ENCODE measurements at places on chromosomes 5 and 9.

- no peak for DNase-seq
Measured at GRCh38 chr5:166860426-166860825, 1431.0 kb upstream of the WWC1 start.

DNA sequence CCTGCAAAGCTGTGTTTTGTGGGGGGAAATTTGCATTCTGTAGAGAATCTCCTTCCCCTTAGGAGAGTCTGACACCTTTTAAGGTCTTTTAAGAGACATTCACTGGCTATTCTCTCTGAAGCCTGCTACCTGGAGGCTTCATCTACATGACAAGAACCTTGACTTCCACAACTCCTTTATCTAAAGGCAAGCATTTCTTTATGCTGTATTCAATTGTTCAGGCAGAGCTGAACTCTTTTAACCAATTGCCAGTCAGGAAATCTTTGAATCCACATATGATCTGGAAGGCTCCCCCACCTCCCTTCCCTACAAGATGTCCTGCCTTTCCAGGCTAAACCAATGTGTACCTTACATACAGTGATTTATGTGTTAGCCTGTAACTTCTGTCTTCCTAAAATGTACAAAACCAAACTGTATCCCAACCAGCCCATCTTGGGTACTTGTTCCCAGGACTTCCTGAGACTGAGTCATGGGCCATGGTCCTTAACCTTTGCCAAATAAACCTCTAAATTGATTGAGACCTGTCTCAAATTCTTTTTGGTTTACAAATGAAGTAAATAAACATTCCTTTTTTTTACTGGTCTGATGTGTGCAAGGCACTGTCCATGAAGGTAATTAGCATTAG is 9.9 kb downstream of the C9orf85 start:
- no peak for DNase-seq

GRCh38 chr5:77397686-77398292 is 94.3 kb downstream of the WDR41 start:
- DNase-seq: no peak

DNA sequence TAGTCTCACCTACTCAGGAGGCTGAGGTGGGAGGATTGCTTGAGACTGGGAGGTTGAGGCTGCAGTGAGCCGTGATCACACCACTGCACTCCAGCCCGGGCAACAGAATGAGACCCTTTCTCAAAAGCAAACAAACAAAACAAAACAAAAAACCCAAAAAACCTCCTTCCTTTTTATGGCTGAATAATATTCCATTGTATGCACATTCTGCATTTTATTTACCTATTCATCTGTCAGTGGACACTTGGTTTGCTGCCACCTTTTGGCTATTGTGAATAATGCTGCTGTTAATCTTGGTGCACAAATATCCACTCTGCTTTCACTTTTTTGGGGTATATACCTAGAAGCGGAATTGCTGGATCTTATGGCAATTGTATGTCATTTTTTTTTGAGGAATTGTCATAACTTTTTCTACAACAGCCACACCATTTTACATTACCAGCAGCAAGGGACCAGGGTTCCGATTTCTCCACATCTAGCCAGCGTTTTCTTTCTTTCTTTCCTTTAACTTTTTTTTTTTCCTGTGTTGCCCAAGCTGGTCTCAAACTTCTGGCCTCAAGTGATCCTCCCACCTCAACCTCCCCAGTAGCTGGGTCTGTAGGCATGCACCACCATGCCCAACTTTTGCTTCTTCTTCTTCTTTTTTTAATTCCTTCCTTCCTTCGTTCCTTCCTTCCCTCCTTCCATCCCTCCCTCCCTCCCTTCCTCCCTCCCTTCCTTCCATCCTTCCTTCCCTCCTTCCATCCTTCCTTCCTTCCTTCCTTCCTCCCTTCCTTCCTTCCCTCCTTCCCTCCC is 30.6 kb downstream of the NKX2-5 start:
- DNase-seq: no peak

- no peak for DNase-seq
Measured at GRCh38 chr9:88732128-88732527, 197.2 kb downstream of the NXNL2 start.

- DNase-seq: no peak
Measured at GRCh38 chr5:163248871-163249270, 188.5 kb upstream of the CCNG1 start.

- no peak for DNase-seq
Measured at GRCh38 chr9:68669218-68669617, 35.8 kb upstream of the PIP5K1B start.

DNA sequence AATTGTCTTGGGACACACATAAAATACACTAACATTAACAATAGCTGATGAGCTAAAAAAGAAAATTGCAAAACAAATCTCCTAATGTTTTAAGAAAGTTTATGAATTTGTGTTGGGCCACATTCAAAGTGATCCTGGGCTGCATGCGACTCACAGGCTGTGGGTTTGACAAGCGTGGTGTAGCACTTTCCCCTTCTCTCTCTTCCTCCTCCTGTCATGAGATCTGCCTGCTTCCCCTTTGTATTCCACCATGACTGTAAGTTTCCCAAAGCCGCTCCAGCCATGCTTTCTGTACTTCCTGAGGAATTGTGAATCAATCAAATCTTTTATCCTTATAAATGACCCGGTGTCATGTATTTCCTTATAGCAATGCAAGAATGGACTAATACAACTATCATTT is 178.0 kb downstream of the TLR4 start:
- DNase-seq: no peak

- DNase-seq: no peak
Measured at GRCh38 chr5:137328991-137329390, 170.1 kb downstream of the SPOCK1 start.

DNA sequence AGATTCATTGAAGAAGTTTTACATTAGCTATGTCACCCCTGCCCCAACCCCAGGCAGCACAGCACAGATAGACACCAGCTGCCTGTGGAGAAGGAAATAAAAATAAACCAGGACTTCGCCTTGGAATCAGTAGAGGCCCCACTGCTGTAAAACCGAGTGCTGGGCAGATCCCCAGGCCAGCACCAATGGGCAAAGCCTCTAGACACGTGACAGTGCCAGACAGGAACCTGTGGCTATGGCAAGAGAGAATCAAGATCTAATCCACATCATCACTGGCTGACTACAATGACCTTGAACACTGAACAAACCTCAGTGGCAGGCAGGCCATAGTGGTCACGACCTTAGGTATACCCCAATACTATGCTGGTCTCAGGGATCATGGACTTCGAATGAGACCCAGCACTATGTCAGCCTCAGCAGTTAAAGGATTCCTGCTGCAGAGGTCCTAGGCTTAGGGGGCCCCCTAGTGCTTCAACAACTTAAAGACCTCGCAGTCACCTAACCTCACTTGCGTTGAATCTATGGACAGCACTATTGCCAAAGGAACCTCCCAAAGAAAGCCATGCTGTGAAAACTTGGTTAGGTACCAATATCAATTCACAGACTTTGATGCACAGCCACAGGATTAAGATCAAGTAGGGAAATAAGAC is 2118.6 kb upstream of the C9orf72 start:
- DNase-seq: no peak

- DNase-seq: no peak
Measured at GRCh38 chr5:90866915-90867731, 308.5 kb downstream of the ADGRV1 start.

GRCh38 chr5:33072296-33072695 is 361.2 kb downstream of the NPR3 start:
- no peak for DNase-seq

DNA sequence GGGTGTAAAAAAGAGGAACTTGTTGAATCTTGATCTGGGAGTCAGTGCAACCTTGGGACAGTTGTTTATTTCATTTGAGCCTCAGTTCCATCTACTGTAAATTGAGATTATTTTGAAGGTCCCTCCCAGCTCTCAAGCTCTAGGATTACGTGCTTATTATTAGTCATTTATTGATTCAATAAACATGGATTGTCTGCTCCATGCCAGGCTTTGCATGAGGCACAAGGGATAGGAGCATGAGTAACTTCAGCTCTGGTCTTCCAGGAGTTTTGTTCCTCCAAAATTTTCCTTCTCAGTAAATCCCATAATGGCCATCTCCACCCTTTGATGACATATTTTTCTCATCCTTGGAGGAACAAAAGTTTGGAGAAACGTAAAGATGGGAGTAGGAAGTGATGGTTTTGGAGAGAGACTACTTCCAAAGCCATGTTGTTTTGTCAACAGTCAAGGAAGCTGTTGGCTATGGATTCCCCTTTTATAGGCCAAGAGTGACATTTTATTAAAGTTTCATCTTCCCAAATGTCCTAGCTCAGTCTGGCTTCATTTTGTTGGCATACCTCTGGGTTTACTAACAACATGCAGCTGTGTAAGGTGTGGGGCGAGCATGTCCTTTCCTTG is 244.6 kb downstream of the DMRT2 start:
- DNase-seq: no peak

DNA sequence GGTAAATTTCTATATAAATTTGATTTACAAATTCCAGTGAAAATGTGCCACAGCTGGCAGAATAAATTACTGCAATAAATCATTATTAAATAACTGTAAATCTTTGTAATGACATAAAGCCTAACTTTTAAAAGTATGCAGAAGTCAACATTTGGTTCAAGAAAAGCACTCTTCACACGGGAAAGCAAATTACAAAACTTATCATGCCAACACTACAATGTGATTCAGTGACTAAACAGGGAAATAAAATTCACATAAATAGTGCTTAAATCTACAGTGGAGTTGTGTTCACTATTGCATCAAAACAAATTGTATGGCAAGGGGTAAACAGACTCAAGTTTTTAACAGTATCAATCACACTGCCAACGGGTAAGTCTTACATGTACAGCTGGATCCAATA is 117.2 kb downstream of the BNC2 start:
- no peak for DNase-seq

- no peak for DNase-seq
Measured at GRCh38 chr9:91604451-91605179, 181.0 kb upstream of the NFIL3 start.

DNA sequence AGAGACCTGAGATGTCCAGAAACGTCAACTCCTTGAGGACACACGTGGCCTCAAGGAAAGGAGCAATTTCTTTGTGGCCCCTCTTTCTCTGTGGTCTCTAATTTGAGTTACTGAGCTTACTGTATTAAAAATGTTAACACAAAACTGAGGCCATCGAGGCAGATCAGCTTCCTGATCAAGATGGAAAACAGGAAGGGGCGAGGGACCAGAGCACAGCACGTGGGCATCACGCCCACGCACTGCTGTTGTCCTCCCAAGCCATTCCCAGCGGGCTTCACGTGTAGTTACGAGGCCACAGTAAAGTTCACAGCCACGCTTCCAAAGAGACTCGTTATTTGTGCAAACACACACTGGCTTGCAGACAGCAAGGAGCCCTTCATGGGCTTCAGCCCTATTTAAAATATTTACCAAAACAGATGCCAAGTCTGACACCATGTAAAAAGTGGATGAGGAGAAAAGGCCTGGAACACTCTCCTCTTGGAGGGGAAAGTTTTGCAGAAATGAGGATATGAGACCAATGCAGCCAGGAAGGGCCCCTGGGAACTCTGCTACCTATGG is 149.5 kb downstream of the ROR2 start:
- no peak for DNase-seq

GRCh38 chr9:98159301-98159700 is 33.1 kb downstream of the CORO2A start:
- DNase-seq: no peak

- no peak for DNase-seq
Measured at GRCh38 chr5:175351897-175352590, 91.9 kb downstream of the DRD1 start.

DNA sequence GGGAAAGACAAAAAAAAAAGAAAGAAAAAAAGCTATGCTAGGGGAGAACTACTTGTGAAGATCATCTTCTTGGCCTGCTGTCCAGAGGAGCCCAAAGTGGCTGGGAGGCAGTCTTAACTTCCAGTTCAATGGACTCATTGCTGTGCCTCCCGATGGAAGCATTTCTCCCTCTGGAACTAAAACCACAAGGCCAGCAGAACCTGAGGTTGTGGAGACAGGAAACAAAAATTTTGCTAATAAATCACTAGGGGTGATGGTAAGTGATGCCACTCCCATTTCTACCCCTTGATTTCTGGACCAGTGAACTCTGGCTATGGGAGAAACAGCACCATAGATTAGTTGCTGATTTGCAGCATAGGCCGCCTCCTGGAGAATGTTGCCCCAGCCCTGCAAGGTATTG is 123.4 kb upstream of the NFIL3 start:
- DNase-seq: no peak

- DNase-seq: no peak
Measured at GRCh38 chr5:31707329-31707728, 68.4 kb downstream of the PDZD2 start.

GRCh38 chr5:87169300-87169991 is 98.2 kb upstream of the RASA1 start:
- DNase-seq: no peak

- DNase-seq: no peak
Measured at GRCh38 chr5:174323878-174324281, 278.4 kb downstream of the NSG2 start.

DNA sequence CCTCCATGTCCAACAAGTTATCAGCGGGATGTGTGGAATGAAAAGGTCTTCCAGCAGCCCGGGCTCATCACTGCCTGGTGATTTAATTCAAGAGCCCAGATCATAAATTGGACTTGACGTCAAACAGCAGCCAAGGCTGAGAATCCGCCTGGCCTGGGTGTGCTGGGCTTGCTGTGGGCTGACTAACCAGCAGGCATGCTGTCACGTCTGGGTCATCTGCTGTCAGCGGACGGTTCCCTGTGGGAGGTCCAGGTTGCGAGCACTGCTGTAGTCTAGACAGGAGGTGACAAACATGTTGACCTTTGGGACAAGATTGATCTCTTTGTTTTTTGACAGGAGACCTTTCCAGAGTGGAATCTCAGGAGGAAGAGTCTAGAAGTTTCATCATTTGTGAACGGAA is 289.7 kb downstream of the OSTF1 start:
- no peak for DNase-seq

DNA sequence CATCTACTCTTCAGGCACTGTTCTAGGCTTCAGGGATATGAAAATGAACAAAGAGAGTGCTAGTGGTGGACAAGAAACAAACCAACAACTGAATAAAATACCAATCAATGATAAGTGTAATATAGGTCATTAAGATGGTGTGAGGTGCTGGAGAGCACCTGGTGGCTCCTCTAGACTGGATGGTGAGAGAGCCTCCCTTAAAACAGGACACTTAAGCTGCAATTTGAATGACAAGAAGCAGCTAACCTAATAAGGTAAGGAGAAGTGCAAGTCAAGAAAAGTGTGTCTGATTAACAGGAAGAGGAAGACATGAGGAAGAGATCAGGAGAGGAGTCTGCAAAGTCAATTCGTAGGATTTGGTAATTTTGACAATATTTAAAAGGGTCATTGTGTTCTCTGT is 23.1 kb downstream of the JAKMIP2 start:
- DNase-seq: no peak

GRCh38 chr9:15180124-15180523 is 126.9 kb downstream of the TTC39B start:
- DNase-seq: no peak
